Renal cortex interstitium (tissue), 15 donors: ENCODE measurements at places on chromosomes 4 and X.

DNA sequence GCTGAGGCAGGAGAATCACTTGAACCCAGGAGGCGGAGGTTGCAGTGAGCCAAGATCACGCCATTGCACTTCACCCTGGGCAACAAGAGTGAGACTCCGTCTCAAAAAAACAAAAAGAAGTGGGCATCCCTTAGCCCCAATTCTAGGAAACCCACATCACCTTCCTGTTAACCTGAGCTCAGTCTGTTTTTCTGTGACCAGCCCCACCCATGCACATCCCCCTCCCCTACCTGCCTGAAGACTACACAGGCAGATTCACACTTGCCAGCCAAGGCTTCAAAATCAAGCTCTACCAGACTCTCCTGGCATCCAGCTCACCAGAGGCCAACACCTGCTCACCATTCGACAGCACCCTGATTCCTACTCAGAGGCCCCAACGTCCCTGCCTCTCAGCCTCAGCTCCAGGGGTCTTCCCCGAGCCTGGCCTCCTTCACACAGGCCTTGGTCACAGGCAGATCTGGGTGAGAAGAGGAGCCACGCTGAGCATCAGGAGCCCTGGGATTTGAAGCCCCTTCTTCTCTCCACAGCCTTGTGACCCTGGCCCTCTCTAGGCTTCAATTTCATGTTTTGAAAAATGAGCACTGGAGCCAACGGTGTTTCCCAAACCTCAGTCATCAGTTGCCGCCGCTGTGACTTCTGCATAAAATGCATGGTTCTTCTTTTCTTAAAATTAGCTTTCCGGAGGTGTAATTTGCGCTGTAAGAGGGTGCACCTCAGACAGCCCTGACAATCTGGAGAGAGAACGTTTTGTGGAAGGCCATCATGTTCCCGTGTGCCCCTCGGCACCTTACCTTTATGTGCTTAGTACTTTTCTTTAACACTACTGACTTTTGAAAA, 47.3 kb downstream of the JAKMIP1 start:
- DNase-seq: no peak

DNA sequence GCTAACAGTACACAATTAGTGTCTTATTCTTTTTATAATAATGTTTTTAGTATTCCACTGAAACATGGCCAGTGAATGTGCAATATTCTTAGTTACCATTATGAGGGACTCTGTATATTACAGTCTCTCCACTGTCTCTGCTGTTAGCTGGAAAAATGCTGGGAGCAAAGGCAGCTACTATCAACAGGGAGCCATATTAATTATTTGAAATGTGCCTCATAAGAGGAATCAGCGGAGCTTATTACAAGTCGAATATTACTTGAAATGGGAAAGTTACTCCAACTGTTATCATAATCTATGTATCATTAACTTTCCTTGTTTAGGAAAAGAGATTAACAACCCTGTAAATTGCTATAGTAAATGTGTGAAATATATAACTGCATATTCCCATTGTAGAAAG, 612.0 kb downstream of the ADGRL3 start:
- no peak for DNase-seq

DNA sequence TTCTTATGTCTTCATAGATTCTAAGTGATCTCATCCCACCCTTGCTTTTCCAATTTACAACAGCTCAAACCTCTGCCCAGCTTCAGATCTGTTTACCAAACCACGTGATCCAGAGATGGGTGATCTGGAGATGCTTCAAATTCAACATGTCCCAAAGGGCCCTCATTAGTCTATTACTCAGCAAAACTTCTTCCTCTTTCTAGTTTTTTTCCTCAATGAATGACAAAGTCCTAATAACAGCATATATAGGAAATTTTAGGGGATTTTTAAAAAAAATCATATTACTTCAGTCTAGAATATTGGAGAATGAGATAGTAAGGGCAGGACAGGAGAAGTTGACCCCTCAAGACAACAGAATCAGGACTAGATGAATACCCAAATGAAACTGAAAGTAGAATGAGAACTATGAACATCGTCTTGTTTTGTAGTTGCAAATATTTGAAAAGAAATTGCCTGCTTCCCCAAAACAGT, 127.1 kb downstream of the CFAP299 start:
- no peak for DNase-seq

- DNase-seq: no peak
Measured at GRCh38 chr4:41024556-41025491, 189.5 kb downstream of the APBB2 start.

- DNase-seq: no peak
Measured at GRCh38 chr4:153638011-153638410, 46.1 kb upstream of the TLR2 start.

- DNase-seq: no peak
Measured at GRCh38 chr4:18540349-18540748, 518.8 kb upstream of the LCORL start.

DNA sequence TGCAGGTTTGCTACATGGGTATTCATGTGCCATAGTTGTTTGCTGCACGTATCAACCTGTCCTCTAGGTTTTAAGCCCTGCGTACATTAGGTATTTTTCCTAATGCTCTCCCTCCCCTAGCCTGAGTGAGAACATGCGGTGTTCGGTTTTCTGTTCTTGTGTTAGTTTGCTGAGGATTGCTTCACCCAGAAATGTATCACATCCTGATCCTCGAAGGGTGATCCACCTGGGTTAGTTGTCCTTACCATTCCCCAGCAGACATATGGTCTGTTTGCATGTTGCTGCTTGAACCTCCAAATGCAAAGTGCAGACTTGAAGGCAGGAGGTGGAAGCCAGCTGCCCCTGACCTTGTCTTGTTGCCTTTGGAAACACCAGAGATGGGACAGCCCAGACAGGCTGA, 161.5 kb upstream of the WDR1 start:
- DNase-seq: no peak

DNA sequence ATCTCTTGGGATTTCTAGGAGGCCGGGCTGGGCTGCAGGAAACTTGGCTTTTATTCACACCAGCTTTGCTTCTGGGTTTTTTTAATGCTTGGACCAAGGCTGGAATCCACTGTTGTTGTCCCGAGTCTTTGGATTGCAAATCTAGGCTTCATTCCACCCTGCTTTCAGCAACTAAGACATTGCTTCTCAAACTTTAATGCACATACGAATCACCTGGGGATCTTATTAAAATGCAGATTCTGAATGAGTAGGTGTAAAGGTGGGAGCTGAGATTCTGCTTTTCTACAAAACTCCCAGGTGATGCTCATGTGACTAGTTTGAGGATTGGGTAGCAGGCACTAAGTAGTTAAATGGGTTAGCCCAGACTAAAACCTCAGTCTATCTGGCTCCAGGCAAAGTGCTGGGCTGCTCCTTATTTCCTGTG, 39.2 kb upstream of the GPC4 start:
- no peak for DNase-seq

DNA sequence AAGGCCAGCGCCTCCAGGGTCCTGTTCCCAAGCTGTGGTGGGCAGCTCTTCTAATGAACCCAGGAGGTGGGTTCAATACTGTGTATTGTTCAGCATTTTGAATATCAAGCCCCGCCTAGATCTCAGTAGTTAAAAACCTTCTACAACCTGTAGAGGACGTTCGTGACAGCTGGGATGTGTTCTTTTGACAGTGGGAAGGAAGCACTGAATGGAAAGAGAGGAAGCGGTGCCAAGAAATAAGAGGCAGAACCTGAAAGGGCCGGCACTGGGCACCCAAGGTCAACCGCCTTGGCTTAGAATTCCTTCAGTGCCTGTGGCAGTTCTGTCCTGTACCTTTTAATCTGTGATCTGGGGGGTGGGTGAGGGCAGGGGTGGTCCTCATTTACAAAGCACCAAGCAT, 73.1 kb downstream of the CC2D2A start:
- DNase-seq: no peak

DNA sequence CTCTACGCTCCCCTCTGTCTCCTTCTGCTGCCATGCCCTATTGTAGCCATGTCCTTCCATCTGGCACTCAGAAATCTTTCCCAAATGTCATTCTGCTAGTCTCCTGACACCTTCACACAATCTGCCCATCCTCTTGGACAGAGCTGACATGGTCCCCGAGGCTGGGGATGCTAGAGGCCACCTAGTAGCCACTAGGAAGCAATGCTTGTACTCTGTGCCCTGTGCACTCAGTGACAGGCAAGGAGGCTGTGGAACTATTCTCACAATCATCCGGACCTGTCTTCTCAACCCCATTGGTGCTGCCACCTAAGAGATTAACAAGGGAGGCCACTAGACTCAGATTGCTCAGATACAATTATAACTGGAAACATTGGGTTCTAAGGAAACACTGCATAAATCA, 112.6 kb upstream of the TMEM164 start:
- DNase-seq: no peak
